ENCODE measurements at places on chromosomes 1 and 21.

- no peak for DNase-seq
Measured at GRCh38 chr1:8477166-8477982, 159.5 kb downstream of the SLC45A1 start.

GRCh38 chr1:92352856-92353255 lies 54.0 kb downstream of the RPAP2 start:
- no peak for DNase-seq

DNA sequence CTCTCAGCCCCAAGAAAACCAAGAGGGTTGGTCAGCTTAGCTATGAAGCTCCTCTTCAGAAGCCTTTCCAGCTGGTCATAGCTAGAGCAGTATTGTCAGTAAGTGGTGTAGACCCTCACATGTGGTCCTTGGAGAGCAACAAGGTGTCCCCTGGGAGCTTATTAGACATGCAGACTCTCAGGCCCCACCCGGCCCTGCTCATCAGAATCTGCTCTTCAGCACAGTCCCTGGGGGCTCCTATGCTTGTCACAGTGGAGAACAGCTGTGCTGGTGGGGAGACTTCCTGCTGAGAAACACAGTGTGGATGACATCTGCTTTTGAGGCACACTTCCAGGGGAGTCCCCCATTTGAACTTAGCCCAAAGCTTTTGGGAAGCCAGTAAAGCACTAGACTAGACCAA lies 21.9 kb upstream of the NEK2 start:
- DNase-seq = no peak

GRCh38 chr1:33841494-33841893 lies 22.4 kb upstream of the HMGB4 start:
- no peak for DNase-seq

DNA sequence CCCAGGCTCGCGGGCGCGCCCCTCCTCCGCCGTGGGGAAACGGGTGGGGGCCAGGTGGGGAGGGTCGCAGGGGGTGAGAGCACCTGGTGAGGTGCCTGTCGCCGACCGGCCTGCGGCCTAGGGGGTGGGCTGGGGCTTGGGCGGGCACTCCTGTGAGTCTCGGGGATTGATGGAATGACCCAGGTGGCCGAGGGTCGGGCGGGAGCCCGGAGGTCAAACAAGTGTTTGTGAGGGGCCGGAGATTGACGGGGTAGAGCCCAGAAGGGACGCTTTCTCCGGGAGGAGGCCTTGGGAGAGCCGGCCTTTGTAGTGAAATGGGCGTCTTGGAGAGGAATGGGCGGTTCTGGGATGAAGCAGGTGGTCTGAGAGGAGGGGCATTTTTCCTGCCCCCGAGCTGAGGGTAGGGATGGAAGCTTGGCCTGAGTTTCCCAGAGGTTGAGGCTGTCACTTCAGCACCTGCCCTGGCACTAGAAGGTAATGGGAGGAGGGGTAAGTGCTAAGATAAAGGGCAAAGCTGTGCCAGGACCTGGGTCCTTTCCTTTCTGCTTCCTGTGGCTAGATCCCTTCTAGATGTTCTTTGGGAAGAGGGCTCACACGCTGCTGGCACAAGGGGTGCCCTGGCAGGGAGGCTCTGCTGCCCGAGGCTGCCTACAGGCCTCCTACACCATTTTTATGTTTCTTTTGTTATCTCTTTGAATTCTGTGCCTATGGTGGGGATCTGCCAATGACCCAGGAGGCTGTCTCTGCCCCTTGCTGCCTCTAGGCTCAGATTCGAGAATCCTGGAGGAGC lies 56.1 kb downstream of the NDUFS5 start:
- DNase-seq = no peak

GRCh38 chr1:207072233-207072632 lies 16.4 kb upstream of the C4BPB start:
- DNase-seq = no peak

Measured in SHP77 treated with DMSO at 0.1 percent for 48 hours (cell line).